ENCODE measurements at places on chromosomes 6 and 20. TPM values are rescaled to one million over a fixed set of nuclear protein-coding genes. Genes with fewer than 3 reads are reported as not detected.

The CDH4 gene
- 0.11 TPM for total RNA-seq

The MATN4 gene
- total RNA-seq, result under 0.01 TPM

The POPDC3 gene
- total RNA-seq, result 0.33 TPM

The OPRM1 gene
- not detected for total RNA-seq

The CRIP3 gene
- total RNA-seq, result not detected

The PDE10A gene
- total RNA-seq, result 9.9 TPM

The FAXC gene
- total RNA-seq, result 0.65 TPM

The LAMA2 gene
- total RNA-seq, result 0.09 TPM

The TSPO2 gene
- total RNA-seq, result not detected

The ELOVL4 gene
- total RNA-seq, result 0.60 TPM

The BPIFB2 gene
- total RNA-seq, result not detected

The VGLL2 gene
- total RNA-seq, result not detected

The TINAG gene
- total RNA-seq, result not detected

The GCNT2 gene
- 87.2 TPM for total RNA-seq

The PROKR2 gene
- not detected for total RNA-seq

The PPP1R16B gene
- 183 TPM for total RNA-seq

The HSPA1L gene
- total RNA-seq, result 1.5 TPM

The OPRL1 gene
- total RNA-seq, result 1.6 TPM

The ZC2HC1B gene
- not detected for total RNA-seq

The MYMX gene
- total RNA-seq, result not detected

The GSTA2 gene
- total RNA-seq, result not detected

The ZNF831 gene
- 0.22 TPM for total RNA-seq

All from dermis lymphatic vessel endothelial cell (primary cell).